Stimulated activated CD4-positive, alpha-beta T cell treated with anti-CD3 and anti-CD28 coated beads, Interleukin-1b, Interleukin-23, amount 100 ng/mL, for 4 hours (primary cell): ENCODE measurements at places on chromosomes 7 and 10.

GRCh38 chr7:116702046-116702785, 30.2 kb downstream of the MET start:
- DNase-seq, result no peak

DNA sequence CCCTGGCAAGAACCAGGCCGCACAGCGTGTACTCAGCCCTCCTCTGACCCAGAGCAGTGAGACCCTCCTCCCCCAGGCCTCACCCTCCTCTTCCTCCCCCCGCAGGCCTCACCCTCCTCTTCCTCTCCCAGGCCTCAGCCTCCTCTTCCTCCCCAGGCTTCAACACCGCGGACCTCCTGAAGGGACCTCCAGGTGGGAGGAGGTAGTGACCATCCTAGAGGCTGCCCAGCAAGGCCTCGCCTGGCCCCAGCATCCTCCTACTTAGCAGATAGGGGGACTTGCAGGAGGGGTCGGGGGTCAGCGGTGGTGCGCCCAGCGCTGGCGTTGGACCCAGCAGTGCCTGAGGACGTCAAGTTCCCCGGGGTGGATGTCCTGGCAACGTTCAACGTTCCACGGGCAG, 270.8 kb downstream of the ELFN1 start:
- DNase-seq, result no peak

- DNase-seq, result no peak
Observed at GRCh38 chr10:79404231-79404609, 41.2 kb downstream of the ZCCHC24 start.

GRCh38 chr7:117803476-117803875, 69.8 kb downstream of the CTTNBP2 start:
- DNase-seq, result no peak

- no peak for DNase-seq
Observed at GRCh38 chr10:25999295-25999981, 65.4 kb downstream of the MYO3A start.

- no peak for DNase-seq
Observed at GRCh38 chr10:112915590-112916572, 34.2 kb upstream of the TCF7L2 start.

GRCh38 chr10:113161066-113161465, 211.0 kb downstream of the TCF7L2 start:
- DNase-seq, result no peak

DNA sequence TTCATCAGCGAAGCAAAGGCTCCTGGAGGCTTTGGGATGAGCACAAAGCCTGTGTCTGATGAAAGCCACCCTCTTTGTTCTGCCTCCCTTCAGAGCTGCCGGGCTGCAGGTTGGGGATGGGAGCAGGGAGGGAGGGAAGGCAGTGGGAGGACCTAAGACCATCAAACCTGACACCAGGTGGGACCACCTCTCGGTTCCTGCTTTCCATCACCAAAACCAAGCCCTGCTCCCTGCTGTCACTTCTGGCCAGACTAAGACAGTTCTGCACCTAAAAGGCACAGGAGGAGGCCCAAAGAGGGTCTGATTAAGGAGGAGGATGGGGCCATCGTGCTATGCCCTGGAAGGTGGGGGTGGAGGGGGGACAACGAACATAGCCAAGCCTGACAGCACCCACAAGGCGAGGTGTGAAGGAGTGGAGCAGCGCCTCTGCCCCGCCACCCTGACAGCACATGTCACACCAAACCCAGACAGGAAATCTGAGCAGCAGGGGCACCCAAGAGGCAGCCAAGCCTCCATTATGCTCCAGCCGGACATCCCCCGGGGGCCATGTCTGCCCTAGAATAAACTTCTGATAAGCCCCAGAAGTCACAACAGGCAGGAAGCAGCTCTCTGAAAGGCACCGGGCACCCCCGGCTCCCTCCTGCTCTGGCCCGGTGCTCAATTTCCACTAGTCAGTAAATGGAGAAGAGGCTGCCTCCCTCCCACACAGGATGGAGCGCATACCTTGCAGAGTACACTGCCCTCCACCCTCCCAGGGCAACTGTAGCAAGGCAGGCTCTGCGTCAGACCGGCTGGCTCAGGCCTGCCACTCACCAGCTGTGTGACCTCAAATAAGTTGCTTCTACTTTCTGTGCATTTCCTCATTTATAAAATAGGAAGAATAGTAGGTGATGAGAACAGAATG, 48.9 kb downstream of the DLG5 start:
- no peak for DNase-seq

DNA sequence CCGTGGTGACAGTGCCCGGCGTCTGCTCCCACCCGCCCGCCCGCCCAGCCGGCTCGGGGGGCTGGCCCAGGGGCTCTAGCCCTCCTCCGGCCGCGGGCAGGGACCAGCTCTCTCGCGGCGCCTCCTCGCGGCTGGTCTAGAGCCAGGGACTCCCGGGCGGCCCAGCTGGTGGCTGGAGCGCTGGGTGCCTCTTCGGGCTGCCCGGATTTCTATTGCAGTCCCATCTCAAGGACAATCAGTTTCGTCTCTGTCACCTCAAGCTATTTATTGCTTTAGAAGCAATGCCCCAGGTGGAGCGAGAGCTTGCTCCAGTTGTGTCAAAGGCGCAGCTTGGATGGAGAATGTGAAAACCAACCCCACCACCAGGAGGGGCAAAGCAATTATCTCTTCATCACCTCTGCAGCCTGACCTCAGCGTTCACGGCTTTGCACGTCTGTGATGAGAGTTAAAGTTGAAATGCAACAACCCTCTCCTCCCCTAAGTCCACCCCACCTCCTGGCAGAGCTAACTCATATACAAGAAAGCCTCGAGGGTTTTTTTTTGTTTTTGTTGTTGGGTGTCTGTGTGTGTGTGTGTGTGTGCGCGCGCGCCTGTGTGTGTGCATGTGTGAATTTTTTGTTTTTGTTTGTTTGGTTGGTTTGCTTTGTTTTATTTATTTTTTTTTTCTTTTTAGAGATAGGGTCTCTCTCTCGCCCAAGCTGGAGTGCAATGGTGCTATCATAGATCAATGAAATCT, at the start of gene ITGA8:
Gene ITGA8 (minus strand): TSS at position 24 of the 736 bp plus-strand sequence. CDS start 151 bp downstream, outside the sequence.
- DNase-seq, result no peak

GRCh38 chr7:119482671-119483070, 790.3 kb upstream of the KCND2 start:
- no peak for DNase-seq

GRCh38 chr10:86592413-86592812, 61.9 kb upstream of the OPN4 start:
- DNase-seq, result no peak

DNA sequence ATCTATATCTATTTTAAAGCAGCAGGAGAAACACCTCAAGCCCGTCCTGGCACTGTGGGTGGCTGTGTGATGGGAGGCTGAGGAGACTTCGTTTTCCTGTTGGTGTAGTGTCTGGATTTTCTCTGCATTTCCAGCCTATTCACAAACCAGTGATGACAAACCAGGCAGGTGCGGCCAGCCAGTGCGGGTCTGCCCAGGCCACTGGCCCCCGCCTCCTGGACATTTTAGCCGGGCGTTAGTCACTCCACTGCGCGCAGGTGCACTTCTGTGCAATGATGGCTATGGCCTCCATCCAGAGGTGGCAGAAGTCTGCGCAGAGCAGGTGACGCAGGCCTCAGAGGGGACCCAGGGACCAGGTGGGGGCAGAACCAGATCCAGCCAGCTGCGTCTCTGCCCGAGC, 64.9 kb upstream of the PITRM1 start:
- no peak for DNase-seq

- DNase-seq, result no peak
Observed at GRCh38 chr7:27409311-27409710, 166.7 kb downstream of the EVX1 start.

DNA sequence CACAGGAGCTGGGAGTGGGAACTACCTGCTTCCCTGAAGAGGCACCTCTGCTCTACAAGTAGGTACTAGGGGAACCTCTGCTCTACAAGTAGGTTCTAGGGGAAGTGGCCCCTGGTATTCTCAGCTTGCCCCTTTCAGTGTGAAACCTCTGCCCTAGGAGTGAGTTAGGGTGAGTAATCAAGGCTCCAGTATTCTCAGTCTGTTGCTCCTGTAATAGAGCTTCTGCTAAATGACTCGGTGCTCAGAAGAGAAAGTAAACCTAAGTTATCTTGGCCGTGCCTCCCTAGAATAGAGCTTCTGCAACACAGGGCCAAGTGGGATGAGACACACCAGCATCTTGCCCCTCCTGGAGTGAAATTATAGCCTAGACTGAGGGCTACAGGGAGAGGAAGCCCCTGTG, 13.4 kb upstream of the RASSF4 start:
- no peak for DNase-seq

- no peak for DNase-seq
Observed at GRCh38 chr10:73628405-73628804, 12.9 kb downstream of the MYOZ1 start.

- no peak for DNase-seq
Observed at GRCh38 chr10:35910234-35910633, 268.1 kb upstream of the FZD8 start.

DNA sequence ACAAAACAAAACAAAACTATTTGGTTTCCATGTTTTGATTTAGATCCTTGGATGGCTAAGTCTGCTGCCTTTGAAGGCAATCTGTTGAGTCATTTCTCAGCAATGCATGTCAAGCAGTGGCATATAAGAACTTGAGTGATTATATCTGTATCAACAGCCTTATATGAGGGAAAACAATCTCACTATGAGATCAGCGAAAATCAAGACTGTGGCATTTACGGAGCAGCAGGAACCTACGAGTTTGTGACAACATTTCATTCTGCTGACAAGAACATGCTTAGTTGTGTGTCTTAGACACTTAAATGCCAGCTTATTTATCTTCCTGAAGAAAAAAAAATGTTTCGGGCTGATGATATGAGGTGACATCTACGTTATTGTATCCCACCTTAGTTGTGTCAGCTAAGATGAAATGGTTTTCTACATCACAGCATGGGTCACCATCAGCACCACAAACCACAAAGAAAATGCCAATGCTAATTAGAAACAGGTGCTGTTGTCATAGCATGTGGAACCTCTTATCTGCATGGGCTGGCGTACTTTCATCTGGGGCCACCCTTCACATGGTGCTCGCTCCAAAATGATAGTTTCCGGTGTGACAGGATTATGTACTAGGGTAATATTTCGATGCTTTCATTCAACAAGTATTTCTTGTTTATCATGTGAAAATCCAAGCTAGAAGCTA, 1085.5 kb downstream of the SORCS1 start:
- DNase-seq, result no peak

- no peak for DNase-seq
Observed at GRCh38 chr7:82110146-82110840, 333.3 kb downstream of the CACNA2D1 start.

GRCh38 chr7:22176791-22177412, 180.1 kb downstream of the RAPGEF5 start:
- no peak for DNase-seq

DNA sequence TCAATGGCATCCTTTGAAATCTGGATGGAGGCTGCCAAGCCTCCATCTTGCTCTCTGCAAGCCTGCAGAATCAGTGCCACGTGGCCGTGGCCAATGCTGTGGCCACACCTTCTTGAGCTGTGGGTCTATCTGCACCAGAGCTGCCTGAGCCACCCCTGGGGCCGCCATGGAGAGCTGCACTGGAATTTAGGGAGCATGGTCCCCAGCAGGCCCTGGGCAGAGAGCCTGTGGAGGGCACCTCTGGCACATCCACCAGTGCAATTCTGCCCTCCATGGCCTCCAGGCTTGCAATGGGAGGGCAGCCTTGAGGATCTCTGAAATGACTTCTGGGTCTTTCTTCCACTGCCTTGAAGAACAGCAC, 55.6 kb upstream of the NKX6-2 start:
- DNase-seq, result no peak

DNA sequence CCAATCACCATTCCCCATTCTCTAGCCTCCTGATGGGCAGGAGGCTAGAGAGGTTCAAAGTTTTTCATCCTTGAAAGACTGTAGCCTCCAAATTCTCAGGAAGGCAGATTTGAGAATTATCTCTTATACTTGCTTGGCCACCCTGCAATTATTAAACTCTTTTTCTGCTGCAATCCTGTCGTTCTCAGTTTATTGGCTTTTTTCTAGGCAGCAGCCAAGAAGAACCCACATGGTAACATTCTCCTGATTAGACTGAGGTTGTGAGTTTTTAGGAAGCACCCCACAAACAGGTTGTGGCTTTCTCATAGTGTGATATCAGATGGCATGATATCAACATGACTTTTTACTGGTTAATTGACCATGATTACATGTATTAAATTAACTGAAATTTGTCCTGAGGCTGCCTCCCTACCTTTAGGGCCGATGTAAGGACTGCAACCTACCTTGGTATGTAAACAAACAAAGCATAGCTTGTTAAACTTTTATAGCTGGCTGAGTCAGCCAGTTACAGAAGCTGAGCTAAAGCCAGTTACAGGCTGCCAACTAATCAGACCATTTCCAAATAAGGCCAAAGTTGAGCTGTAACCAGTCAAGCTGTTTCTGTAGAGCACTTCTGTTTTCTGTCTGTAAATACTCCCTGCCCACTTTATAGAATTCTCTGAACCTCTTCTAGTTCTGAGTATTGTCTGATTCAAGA, 3.2 kb upstream of the ZNF248 start:
- DNase-seq, result no peak

- DNase-seq, result no peak
Observed at GRCh38 chr7:96686305-96686704, 23.3 kb downstream of the SEM1 start.

- no peak for DNase-seq
Observed at GRCh38 chr10:77524281-77524711, 113.3 kb downstream of the KCNMA1 start.

- no peak for DNase-seq
Observed at GRCh38 chr7:70356787-70357328, 758.6 kb downstream of the AUTS2 start.

DNA sequence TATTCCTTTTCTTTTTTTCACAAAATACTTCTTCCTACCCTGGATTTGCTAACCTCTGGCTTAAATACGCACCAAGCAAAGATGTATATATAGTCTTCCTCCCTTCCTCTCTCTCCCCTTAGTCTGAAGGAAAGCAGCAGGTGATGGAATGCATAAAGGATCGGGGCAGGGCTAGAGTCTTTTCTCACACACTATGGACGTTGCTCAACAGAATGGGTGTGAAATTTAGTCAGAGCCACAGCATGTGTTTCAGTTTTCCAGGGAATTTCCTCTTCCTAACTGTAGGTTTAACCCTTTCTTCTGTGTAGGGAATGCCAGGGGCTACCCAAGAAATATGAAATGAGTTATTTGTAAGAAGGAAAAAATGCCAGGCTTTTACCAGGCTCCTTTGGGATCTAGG, 71.4 kb upstream of the NFKB2 start:
- DNase-seq, result no peak

DNA sequence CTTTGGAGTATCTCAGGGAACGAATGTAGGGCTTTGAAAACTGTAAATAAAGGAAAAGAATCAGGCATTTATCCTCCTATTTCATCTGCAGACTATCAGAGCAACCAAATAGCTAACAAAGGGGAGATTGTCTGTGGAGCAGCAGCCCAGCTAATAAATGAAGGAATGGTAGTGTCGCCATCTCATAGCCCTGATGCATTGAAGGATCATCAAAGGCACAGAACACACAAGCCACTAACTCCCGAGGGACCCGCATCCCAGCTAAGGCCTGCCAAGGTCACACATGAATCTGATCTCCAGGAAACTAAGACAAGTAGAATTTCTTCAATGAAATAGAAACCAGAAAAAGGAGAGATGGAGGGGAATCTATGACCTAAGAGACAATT, 38.2 kb downstream of the CALML5 start:
- no peak for DNase-seq

GRCh38 chr10:132612571-132613504, 75.3 kb downstream of the INPP5A start:
- DNase-seq, result no peak

- DNase-seq, result peak; percentile 4
Observed at GRCh38 chr10:112307358-112308124, 24.3 kb downstream of the TECTB start.

GRCh38 chr7:120760050-120760449, 97.9 kb downstream of the TSPAN12 start:
- DNase-seq, result no peak

- DNase-seq, result no peak
Observed at GRCh38 chr10:1425879-1426278, 311.4 kb downstream of the ADARB2 start.

GRCh38 chr10:75544386-75544785, 113.0 kb downstream of the LRMDA start:
- no peak for DNase-seq
